ENCODE measurements at places on chromosomes 3 and 15.
A peak's percentile ranks its signal among the peaks of the same experiment; 100 is the strongest.

- no peak for DNase-seq
Observed at GRCh38 chr15:88542342-88542733, 4.1 kb downstream of the DET1 start.

DNA sequence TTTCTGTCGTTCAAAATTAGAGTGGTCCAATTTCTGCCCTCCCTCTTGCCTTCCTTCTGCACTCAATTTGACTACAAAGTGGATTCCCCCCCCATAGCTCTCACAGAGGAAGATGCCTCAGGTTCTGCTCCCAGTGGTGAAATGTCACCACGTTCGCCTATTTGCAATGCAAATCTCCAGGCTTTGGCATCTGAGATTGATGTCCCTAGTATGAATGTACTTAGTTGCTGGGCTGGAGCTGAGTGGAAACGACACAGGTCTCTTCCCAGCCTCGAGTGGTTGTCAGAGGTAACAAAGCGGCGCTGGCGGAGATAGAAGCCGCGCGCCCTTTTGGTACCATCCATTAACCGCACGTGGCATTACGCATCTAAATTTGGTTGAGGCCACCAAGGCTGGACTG is 860.1 kb downstream of the MCTP2 start:
- no peak for DNase-seq

GRCh38 chr3:124995460-124995994 is 60.3 kb downstream of the HEG1 start:
- peak; percentile 51 for DNase-seq

GRCh38 chr15:85746641-85747040 is 48.1 kb downstream of the KLHL25 start:
- DNase-seq: no peak

Data from caudate nucleus (tissue), 63 donors.